ENCODE measurements at places on chromosomes 2 and 18. TPM values are rescaled to one million over a fixed set of nuclear protein-coding genes. Genes with fewer than 3 reads are reported as not detected.

DNA sequence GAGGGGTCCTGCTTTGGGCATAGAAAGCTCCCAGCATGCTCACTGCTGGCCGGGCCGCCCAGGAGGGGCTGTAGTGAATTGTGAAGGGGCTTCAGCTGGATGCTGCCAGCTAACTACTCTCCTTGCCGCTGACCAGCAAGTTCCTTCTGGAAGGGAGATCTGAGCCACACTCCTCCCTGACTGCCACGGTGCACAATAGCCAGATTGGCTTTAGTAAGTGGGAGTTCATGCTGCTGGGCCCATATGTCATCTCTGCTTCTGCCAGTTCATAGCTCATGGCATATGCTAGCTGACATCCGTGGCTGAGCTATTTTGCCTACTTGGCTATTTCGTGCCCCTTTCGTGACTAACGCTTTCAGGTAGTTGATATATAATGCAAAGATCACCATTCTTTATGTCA is 51.6 kb upstream of the ROCK2 start:
- no peaks in the 10 kb centered on the region for H3K4me1 ChIP-seq
- no peaks in the 10 kb centered on the region for H3K27me3 ChIP-seq
- H3K36me3 ChIP-seq, result no peaks in the 10 kb centered on the region
- DNase-seq, result peak; percentile 31

- peaks cover 7% of the 10 kb centered on the region for H3K4me1 ChIP-seq
- DNase-seq, result no peak
- H3K4me3 ChIP-seq, result no peak overlapping the region
Observed at GRCh38 chr2:206585335-206585734, 57.0 kb upstream of the FAM237A start.

DNA sequence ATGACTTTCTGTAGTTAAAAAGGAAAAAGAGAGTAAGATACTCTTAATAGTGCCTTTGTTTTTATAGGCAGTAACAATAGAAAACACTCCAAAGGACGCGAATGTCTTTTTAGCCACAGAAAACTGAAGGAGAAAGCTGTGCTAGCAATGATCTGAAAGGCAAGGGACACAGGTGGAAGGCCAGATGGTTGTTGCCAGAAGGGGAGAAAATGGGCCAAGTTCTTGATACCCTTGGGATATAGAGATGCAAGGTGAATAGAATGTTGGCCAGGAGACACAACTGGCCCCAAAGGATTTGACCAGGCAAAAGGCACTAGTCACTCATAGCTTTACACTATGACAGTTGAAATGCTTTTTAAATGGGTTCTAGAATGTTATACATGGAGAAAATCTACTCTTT is 180.0 kb downstream of the NRXN1 start:
- H3K27ac ChIP-seq, result no peak overlapping the region
- peaks cover 9% of the 10 kb centered on the region for H3K4me1 ChIP-seq
- no peak for DNase-seq
- H3K4me3 ChIP-seq, result no peak overlapping the region
- H3K27me3 ChIP-seq, result no peaks in the 10 kb centered on the region
- H3K36me3 ChIP-seq, result no peaks in the 10 kb centered on the region

- no peak overlapping the region for H3K4me3 ChIP-seq
- H3K27me3 ChIP-seq, result no peaks in the 10 kb centered on the region
- peak; percentile 71 for DNase-seq
- no peak overlapping the region for H3K27ac ChIP-seq
- H3K36me3 ChIP-seq, result no peaks in the 10 kb centered on the region
- H3K4me1 ChIP-seq, result no peaks in the 10 kb centered on the region
Observed at GRCh38 chr18:29874519-29875098, 1167.9 kb downstream of the DSC3 start.

DNA sequence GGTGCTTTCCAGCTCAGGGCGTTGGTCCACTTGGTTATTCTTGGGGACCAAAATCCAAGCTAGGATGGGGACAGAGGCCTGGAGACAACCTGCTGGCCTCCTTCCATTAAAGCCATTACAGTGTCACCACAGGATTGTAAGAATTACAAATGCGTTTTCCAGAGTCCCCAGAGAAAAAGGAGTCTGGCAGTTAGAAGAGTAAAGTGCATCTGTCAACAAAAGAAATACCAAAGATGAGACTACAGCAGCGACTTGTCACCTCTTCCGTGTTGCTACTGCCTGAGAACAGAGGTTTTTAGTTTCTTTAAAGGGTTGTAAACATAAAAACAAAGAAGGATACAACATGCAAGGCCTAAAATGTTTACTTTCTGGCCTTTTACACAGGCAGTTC is 235.7 kb downstream of the AGAP1 start:
- H3K27ac ChIP-seq, result no peak overlapping the region
- no peak overlapping the region for H3K4me3 ChIP-seq
- H3K27me3 ChIP-seq, result no peaks in the 10 kb centered on the region
- DNase-seq, result no peak

DNA sequence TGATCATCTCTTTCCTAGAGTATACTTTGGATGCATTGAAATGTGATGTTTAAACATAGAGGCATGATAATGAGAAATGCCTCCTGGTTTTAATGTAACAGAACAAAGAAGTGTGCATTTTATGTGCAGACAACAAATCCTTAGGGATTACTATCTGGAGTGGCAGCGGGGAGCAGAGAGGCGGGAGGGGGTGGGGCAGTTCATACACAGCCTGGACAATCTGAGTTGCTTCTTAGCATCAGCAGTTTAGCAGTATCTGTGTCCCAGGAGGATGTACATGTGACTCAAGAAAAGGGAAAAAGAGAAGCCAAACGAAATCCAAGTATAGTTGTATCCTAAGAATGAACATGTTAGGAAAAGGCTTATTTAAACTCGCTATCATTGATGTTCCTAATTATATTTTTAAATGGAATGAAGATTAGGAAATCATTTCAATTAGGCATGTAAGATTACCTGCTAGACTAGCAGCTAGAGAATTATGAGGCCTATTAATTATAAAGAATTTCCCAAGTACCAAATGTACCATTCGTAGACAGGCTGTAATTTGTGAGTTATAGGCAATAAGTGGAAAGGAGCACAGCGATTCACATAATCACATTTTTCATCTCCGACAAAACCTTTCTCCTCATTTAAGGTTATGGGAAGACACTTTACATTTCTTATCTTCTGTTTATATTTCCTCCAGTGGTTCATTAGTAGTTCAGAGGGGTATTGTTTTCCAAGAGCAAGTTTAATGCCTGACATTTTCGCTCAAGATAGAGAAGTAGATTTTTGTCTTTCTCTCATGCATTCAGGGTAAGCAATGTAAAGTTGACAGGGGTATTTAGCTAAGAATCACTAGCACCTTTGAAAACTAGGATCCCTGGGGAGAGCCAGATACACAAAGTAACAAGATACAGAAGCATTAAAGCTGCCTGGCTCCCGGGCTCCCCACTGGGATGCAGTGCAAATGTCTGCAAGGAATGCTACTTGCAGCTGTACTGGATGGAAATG is 141.3 kb upstream of the NOSTRIN start:
- H3K36me3 ChIP-seq, result no peaks in the 10 kb centered on the region
- no peaks in the 10 kb centered on the region for H3K27me3 ChIP-seq
- H3K27ac ChIP-seq, result peak overlapping the region; percentile 74
- H3K4me1 ChIP-seq, result peaks cover 8% of the 10 kb centered on the region
- peak overlapping the region; percentile 64 for H3K4me3 ChIP-seq
- peak; percentile 91 for DNase-seq

DNA sequence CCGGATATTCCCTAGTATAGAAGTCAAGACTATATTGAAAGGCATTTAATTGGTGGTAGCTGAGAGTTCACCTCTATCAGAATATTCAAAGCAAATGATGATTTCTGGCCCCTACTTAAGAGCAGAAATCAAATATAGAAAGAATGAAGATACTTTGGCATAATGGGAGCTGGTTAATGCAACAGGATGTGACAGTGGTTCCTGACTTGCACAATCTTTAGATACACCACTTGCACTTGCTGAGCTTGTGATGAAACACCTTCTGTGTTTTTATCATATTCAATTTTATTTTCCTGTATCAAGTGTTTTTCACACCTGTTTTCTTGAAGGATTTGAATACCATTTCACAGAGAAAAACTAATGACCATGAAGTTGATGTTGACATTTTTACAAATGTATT is 124.1 kb upstream of the CDH19 start:
- no peaks in the 10 kb centered on the region for H3K36me3 ChIP-seq
- no peak overlapping the region for H3K27ac ChIP-seq
- DNase-seq, result no peak
- no peaks in the 10 kb centered on the region for H3K27me3 ChIP-seq
- H3K4me3 ChIP-seq, result no peak overlapping the region

GRCh38 chr2:19973466-19973865 is 16.4 kb downstream of the WDR35 start:
- H3K36me3 ChIP-seq, result peaks cover 28% of the 10 kb centered on the region
- H3K4me1 ChIP-seq, result no peaks in the 10 kb centered on the region
- H3K27ac ChIP-seq, result no peak overlapping the region
- H3K27me3 ChIP-seq, result no peaks in the 10 kb centered on the region
- no peak overlapping the region for H3K4me3 ChIP-seq

- no peak for DNase-seq
- H3K4me1 ChIP-seq, result no peaks in the 10 kb centered on the region
- H3K36me3 ChIP-seq, result no peaks in the 10 kb centered on the region
- peaks cover 6% of the 10 kb centered on the region for H3K27me3 ChIP-seq
- no peak overlapping the region for H3K4me3 ChIP-seq
- no peak overlapping the region for H3K27ac ChIP-seq
Observed at GRCh38 chr2:20132990-20133535, 81.6 kb upstream of the LAPTM4A start.

- no peaks in the 10 kb centered on the region for H3K36me3 ChIP-seq
- H3K4me1 ChIP-seq, result no peaks in the 10 kb centered on the region
- H3K27ac ChIP-seq, result no peak overlapping the region
- no peak overlapping the region for H3K4me3 ChIP-seq
- H3K27me3 ChIP-seq, result no peaks in the 10 kb centered on the region
- no peak for DNase-seq
Observed at GRCh38 chr18:55407774-55408535, 180.0 kb downstream of the TCF4 start.

- H3K4me1 ChIP-seq, result no peaks in the 10 kb centered on the region
- no peak for DNase-seq
- no peak overlapping the region for H3K4me3 ChIP-seq
- H3K27me3 ChIP-seq, result no peaks in the 10 kb centered on the region
- no peak overlapping the region for H3K27ac ChIP-seq
- no peaks in the 10 kb centered on the region for H3K36me3 ChIP-seq
Observed at GRCh38 chr2:162233197-162233596, 10.0 kb downstream of the FAP start.

- H3K36me3 ChIP-seq, result no peaks in the 10 kb centered on the region
- H3K4me3 ChIP-seq, result no peak overlapping the region
- no peak overlapping the region for H3K27ac ChIP-seq
- H3K27me3 ChIP-seq, result no peaks in the 10 kb centered on the region
- DNase-seq, result no peak
Observed at GRCh38 chr2:68605939-68606338, 37.4 kb upstream of the PROKR1 start.

- H3K4me1 ChIP-seq, result peaks cover 7% of the 10 kb centered on the region
- H3K36me3 ChIP-seq, result no peaks in the 10 kb centered on the region
- H3K4me3 ChIP-seq, result no peak overlapping the region
- H3K27ac ChIP-seq, result no peak overlapping the region
- H3K27me3 ChIP-seq, result no peaks in the 10 kb centered on the region
Observed at GRCh38 chr18:48328473-48329210, 80.5 kb downstream of the ZBTB7C start.

DNA sequence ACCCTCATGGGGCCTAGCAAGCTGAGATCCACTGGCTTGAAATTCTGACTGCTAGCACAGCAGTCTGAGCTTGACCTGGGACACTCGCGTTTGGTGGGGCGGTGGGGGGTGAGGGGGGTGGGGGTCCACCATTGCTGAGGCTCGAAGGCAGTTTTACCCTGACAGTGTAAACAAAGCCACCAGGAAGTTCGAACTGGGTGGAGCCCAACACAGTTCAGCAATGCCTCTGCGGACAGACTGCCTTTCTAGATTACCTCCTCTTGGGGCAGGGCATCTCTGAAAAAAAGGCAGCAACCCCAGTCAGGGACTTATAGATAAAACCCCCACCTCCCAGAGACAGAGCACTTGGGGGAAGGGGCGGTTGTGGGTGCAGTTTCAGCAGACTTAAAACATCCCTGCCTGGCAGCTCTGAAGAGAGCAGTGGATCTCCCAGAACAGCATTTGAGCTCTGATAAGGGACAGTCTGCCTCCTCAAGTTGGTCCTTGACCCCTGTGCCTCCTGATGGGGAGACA is 149.7 kb upstream of the TANK start:
- H3K27ac ChIP-seq, result no peak overlapping the region
- H3K27me3 ChIP-seq, result no peaks in the 10 kb centered on the region
- H3K36me3 ChIP-seq, result no peaks in the 10 kb centered on the region
- H3K4me3 ChIP-seq, result no peak overlapping the region
- peak; percentile 50 for DNase-seq
- H3K4me1 ChIP-seq, result no peaks in the 10 kb centered on the region

GRCh38 chr2:162184821-162185450 is 32.9 kb upstream of the GCG start:
- H3K4me1 ChIP-seq, result no peaks in the 10 kb centered on the region
- no peaks in the 10 kb centered on the region for H3K36me3 ChIP-seq
- H3K27ac ChIP-seq, result no peak overlapping the region
- no peak for DNase-seq
- no peaks in the 10 kb centered on the region for H3K27me3 ChIP-seq
- H3K4me3 ChIP-seq, result no peak overlapping the region

GRCh38 chr2:11333427-11334183 is 10.8 kb downstream of the ROCK2 start:
- H3K27ac ChIP-seq, result no peak overlapping the region
- peaks cover 11% of the 10 kb centered on the region for H3K27me3 ChIP-seq
- peaks cover 8% of the 10 kb centered on the region for H3K36me3 ChIP-seq
- no peaks in the 10 kb centered on the region for H3K4me1 ChIP-seq
- no peak for DNase-seq
- no peak overlapping the region for H3K4me3 ChIP-seq

GRCh38 chr2:234502285-234502918 is 5.5 kb upstream of the ARL4C start:
- H3K27me3 ChIP-seq, result peaks cover 8% of the 10 kb centered on the region
- no peak overlapping the region for H3K4me3 ChIP-seq

DNA sequence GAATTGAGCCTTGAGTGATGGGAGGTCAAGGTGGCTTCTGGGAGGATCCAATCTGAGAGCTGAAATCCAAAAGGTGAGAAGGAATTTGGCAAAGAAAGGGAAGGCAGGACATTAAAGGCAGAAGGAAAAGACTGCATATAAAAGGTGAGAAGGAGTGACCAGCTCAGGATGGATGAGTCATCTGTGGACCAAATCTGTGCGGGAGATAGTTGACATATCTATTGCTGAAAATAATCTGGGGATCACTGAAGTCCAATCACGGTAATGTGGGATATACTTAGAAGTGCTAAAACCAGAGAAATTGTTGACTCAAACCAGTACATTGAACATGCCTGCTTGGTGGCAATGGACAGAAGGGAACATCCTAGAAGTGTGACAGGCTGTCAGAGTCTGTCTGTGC is 8.0 kb upstream of the PTPN4 start:
- H3K4me1 ChIP-seq, result no peaks in the 10 kb centered on the region
- H3K27me3 ChIP-seq, result no peaks in the 10 kb centered on the region
- H3K4me3 ChIP-seq, result no peak overlapping the region
- no peak for DNase-seq

LAPTM4A gene
- total RNA-seq, result 359 TPM

ALPP gene
- not detected for total RNA-seq

ALPI gene
- total RNA-seq, result not detected

C2orf15 gene
- total RNA-seq, result 4.3 TPM

SCN3A gene
- 0.09 TPM for total RNA-seq

ST8SIA3 gene
- total RNA-seq, result 1.5 TPM

C2orf76 gene
- total RNA-seq, result 10.9 TPM

FRZB gene
- total RNA-seq, result 52.1 TPM

DPY30 gene
- total RNA-seq, result 146 TPM

GRHL1 gene
- total RNA-seq, result 3.3 TPM

NAT8 gene
- total RNA-seq, result not detected

MC5R gene
- total RNA-seq, result 0.24 TPM

Data from endodermal cell (in vitro differentiated cells).